ENCODE measurements at places on chromosomes 11 and 22.

- DNase-seq = no peak
Measured at GRCh38 chr11:84799112-84799511, 828.0 kb downstream of the DLG2 start.

- DNase-seq = no peak
Measured at GRCh38 chr22:29887358-29887757, 4.4 kb downstream of the MTMR3 start.

- DNase-seq = peak; percentile 48
Measured at GRCh38 chr11:87878373-87878825, 296.8 kb downstream of the RAB38 start.

DNA sequence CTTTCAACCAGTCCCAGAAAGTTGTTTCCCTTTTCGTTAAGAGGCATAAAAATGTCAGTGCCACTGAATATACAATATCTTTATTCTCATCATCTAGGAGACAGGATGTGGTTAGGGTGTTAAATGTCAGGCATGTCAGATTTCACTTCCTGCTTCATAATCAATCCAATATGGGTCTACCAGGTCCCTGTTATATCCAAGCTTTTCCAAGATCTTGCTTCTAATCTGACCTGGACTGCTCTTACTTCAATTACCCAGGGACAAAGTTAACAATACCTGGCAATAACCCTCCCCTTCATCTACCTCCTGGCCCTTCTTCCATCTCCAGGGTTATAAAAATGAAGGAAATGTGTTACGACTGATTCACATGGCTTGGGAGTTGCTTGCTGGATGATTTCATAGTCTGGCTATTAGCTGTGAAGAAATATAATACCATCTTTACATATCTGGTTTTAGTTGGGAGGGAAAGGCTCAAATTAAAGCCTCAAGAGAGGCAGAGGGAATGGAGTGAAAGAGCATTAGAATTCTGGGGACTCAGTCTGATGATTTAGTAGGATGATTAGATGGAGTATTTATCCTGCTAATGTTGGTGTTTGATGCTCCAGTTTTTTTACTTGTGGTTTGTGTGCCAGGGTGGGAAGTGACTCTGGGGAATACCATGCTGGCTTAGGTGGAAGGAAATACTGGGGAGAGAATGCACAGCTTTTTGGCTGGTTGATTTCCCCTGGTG is 534.3 kb downstream of the ETS1 start:
- DNase-seq = peak; percentile 62

GRCh38 chr11:77471558-77472193 is 2.2 kb downstream of the PAK1 start:
- no peak for DNase-seq

GRCh38 chr11:112925516-112926310 is 35.5 kb upstream of the NCAM1 start:
- no peak for DNase-seq

DNA sequence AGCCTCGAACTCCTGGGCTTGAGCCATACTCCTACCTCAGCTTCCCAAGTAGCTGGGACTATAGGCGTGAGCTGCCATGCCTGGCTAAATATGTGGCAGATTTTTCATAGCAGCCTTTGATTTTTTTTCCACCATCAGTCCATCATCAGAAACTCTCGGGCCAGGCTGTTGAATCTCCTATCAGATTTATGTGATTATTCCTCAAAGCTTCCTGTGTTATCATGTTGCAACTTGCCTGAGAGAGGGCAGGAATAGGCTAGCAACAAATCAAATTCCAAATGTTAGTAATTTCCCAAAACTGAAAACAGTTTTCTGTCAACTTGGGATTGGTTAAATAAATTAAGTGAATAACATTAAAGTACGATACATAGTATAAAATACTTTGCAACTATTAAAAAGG is 3.4 kb downstream of the LRRC51 start:
- DNase-seq = no peak

GRCh38 chr11:70076461-70076931 is 1.6 kb upstream of the ANO1 start:
- no peak for DNase-seq

GRCh38 chr11:105857728-105858127 is 164.3 kb downstream of the MSANTD4 start:
- DNase-seq = no peak

DNA sequence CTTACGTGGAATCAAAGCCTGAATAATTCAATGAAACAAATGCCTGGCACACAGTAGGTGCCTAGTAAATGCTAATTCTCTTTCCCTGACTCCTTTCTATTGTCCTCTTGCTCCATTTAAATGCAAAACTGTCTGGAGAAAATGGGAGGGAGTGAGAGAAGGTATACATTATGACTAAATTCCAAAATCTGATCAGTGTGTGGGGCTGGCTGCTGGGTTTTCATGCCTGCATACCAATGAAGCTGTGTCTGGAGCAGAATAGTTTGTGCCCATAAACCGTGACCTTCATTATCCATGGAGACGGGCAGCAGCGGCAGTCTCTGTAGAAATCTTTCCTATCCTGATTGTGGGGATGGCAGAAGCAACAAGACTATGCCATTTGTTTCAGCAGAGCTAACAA is 223.4 kb upstream of the ZBED5 start:
- no peak for DNase-seq

- DNase-seq = peak; percentile 24
Measured at GRCh38 chr22:19523240-19524169, 705 bp downstream of the CLDN5 start.

GRCh38 chr11:2270322-2271076 is at the start of gene ASCL2:
Gene ASCL2, minus strand, starts transcription at chr11:2270588. Its CDS starts 256 bp downstream, at chr11:2270332.
- DNase-seq = no peak

GRCh38 chr11:128367573-128367972 is 219.8 kb downstream of the ETS1 start:
- no peak for DNase-seq

- no peak for DNase-seq
Measured at GRCh38 chr11:100727410-100727809, 40.3 kb downstream of the ARHGAP42 start.

DNA sequence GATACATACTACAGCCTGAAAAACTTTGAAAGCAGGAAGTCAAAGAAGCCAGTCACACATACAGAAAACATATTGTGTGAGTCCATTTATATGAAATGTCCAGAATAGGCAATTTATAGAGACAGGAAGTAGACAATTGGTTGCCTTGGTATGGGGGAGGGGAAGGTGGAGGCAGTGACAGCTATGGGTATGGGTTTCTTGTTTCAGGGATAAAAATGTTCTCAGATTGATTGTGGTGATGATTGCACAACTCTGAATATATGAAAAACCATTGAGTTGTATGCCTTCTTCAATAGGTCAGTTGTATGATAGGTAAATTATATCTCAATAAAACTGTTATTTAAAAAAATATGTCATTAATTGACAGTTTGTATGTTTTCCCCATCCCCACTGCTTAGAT is 137.6 kb downstream of the SNX19 start:
- no peak for DNase-seq

DNA sequence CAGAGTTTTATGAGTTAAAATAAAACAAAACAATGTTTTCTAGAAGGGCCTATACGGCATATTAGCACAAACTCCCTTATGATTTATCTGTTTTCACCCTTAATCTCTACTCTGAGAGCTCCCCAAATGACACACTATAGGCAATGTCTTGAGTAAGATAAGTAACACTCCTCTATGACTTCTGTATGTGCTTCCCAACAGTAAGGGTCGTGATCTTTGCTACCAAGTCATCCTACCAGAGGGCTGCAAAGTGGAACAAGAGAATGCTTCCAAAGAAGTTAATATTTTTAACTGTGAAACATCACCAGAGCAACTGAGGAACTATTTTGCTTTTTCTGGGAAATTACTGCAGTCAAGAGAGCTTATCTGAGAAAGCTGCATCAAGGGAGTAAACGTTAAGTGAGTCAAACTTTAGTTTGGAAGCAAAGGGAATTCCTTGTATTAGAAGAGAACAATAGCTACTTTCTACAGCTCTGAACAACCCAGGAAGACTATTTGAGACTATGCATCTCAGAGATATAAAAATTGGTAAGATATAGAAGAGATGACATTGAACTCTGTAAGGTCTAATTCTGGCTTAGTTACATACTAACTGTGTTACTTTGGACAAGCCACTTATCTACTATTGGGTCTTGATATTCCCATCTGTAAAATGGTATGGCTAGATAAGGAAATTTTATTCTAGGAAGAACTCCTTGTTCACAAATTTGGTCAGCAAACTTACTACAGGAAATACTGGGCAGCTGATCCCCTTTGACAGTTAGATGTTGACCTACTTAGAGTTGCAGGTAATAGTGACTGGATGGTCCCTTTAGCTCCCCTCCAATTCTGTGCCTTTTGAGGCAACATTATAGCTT is 43.7 kb upstream of the CCDC34 start:
- no peak for DNase-seq

DNA sequence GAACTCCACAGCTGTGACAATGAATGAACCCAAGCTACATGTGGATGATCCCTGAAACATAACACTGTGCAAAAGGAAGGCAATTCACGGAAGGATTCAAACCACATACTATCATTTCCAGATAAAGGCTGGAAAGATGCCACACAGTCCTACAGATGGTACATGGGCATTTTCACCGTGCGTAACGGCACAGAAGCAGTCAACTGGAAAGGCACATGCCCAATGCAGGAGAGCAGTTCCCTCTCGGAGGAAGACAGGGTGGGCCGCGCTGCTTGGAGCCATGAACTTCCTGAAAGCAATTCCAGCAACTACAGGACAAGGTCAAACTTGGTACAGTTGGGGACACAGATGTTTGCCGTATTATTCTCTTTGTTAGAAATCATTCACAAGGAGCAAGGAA is 103.7 kb downstream of the SHANK2 start:
- DNase-seq = no peak

DNA sequence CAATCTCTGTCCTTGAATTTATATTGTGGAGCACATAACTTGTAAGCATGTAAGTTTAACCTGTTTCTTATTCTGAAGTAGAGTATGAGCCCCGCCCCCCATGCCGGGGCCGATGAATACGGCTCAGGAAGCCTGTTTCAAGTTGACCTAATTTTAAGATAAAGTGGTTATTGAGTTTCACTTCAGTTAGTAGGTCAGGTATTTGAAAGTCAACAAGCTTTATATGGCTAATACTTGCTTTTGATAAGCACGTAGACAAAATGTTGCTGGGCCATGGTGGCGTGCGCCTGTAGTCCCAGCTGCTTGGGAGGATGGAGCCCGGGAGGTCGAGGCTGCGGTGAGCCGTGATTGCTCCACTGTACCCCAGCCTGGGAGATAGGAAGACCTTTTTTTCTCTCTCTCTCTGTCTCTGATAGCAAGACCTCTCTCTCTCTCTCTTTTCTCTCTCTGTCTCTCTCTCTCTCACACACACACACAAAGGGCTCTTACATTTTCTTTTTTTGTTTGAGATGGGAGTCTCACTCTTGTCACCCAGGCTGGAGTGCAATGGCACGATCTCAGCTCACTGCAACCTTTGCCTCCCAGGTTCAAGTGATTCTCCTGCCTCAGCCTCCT is 14.4 kb downstream of the YWHAH start:
- DNase-seq = no peak

GRCh38 chr11:77075425-77075905 is 8.7 kb downstream of the CAPN5 start:
- DNase-seq = no peak

DNA sequence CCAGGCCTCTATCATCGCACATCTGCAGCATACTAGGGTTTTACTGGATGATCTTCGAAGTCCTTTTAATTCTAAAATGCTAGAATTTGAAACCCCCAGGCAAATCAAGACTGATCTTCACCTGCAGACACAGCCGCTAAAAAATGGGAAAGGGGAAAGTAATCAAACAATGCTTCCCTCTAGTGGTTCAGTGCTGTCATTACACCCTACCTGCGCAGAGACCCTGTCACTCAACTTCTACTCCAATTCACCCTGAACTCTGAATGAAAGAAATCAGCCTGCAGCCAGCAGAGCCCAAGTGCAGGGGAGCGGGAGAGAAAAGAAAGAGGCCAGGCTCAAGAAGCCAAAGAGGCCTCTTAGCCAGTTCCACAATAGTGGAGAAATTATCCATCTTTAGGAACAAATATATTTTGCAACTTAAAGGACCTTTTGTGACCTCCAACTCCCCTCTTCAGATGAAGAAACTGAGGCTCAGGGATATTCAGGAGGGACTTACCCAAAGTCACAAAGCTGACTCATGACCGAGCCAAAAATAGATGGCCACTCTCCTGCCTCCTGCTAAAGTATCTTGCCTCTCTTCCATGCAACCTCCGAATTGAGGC is 33.0 kb downstream of the SERGEF start:
- peak; percentile 45 for DNase-seq

- no peak for DNase-seq
Measured at GRCh38 chr11:1163911-1164735, 6.4 kb downstream of the MUC5AC start.

DNA sequence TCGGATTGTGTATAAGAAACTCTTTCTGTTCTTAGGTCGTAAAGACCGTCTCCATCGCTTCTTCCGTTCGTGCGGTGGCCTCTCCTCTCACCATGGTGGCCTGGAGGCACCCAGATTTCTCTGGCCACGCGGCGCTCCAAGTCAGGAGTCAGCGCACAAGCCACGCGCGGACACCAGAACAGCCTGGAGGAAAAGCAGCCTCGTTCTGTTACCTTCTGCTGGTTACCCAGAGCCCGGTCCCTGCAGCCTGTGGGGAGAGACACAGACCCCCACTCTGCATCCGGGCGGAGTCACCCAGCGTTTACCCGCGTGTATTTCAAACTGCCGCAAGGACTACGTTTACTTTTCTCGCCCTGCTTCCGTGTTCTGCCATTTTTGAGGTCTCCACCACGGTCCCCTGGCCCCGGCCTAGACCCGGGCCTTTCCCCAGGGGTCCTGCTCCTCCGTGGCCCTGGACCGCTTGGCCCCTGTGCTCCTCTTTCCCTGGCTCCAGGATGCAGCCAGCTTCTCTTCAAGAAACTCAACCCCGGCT is 776.1 kb downstream of the BRD1 start:
- DNase-seq = no peak

GRCh38 chr22:37184816-37185541 is 3.1 kb downstream of the C1QTNF6 start:
- no peak for DNase-seq

DNA sequence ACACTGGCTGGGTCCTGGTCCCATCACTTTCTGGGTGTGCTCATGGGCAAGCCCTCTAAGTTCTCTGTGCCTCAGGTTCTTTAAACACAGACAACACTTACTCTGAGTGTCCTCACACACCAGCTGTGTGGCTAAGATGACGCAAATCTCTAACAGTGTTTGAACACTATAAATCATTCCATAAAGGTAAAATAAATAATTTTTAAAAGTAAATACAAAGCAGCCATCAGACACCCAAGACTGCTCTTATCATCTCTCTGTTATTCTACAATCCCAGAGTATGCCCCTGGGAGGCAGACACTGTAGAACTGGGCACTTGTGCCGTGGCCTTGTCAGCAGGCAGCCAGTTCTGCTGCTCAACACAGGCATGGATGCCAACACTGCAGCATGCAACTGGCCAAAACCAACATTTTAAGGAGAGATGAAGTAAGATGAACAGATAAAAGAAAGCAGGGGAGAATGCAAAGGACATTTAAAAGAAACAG is 56.8 kb downstream of the RPL27A start:
- DNase-seq = no peak

GRCh38 chr22:49046546-49047361 is 780.9 kb downstream of the BRD1 start:
- DNase-seq = peak; percentile 12

- peak; percentile 45 for DNase-seq
Measured at GRCh38 chr11:444396-445144, 2.8 kb upstream of the ANO9 start.

GRCh38 chr11:126680131-126680530 is 320.4 kb downstream of the KIRREL3 start:
- DNase-seq = no peak

GRCh38 chr11:65595131-65595530 is 469 bp downstream of the KCNK7 start:
- DNase-seq = peak; percentile 21
